A673 (cell line): ENCODE measurements at places on chromosomes 12 and 14. TPM values are rescaled to one million over a fixed set of nuclear protein-coding genes. Genes with fewer than 3 reads are reported as not detected.

DNA sequence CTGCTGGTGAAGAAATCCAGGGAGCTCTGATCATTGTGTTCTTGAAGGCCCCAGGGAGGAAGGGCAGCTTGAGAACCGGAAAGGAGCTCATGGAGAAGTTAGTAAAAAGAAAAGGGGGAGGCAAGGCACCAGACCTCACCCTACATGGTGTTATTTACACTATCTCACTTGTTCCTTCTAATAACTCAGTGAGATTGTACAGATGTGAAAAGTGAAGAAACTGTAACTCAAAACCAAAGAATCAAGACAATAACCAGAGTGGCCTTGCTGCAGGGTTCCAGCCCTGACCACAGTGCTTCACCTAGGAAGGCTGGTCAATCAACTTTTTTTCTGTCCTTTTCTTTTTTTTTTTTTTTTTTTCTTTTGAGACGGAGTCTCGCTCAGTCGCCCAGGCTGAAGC is 353.6 kb downstream of the TMTC2 start:
- peak; percentile 31 for DNase-seq

DNA sequence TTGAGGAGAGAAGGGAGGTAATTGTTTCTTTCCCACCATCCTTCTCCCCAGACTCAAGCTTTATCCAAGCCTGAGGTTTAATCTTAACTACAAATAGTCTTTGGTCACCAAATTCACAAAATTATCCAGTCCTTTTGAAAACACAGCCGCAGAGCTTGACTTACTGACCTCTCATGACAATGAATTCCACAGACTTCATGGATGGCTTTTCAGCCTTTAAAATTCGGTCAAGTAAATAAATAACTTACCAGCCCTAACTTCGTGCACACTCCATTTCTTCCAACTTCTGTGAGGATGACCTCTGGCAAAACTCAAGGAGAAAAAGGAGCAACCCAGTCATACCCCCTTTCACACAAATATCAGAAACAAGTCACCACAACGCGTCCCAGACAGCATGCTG is 137.0 kb upstream of the CDKN3 start:
- no peak for DNase-seq

The ZNF26 gene
- 16.0 and 17.1 TPM in 2 replicates for total RNA-seq

GRCh38 chr14:83697099-83697498 is 1832.8 kb upstream of the FLRT2 start:
- DNase-seq, result no peak

The DIO2 gene
- 0.09 TPM in 1 of 2 replicates, not detected in the other for total RNA-seq

- no peak for DNase-seq
Measured at GRCh38 chr14:90999299-90999698, 61.1 kb downstream of the RPS6KA5 start.

DNA sequence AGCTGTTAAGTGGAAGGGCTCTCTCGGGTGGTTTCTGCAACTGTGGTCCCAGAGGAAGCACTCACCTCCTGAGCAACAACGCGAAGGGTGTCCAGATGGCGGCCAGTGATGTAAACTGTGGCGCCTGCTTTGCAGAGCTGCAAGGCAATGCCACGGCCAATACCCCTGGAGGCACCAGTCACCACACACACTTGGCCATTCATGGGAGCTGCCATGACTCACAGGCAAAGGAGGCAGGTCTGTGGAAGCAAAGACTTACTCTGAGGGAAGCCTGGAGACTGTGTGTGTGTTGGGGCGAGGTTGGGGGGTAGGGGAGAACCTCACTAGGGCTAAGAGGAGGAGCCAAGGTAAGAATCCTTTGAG is 707 bp downstream of the DHRS1 start:
- peak; percentile 20 for DNase-seq

GRCh38 chr12:52896190-52897100 is 8.4 kb downstream of the KRT8 start:
- DNase-seq, result no peak

GRCh38 chr14:92426237-92426636 is 87.3 kb upstream of the RIN3 start:
- no peak for DNase-seq

- peak; percentile 76 for DNase-seq
Measured at GRCh38 chr14:73472185-73473114, 14.1 kb upstream of the NUMB start.

- peak; percentile 47 for DNase-seq
Measured at GRCh38 chr12:111105294-111105693, 184.9 kb upstream of the MYL2 start.

GRCh38 chr12:80019691-80020090 is 79.6 kb upstream of the OTOGL start:
- no peak for DNase-seq

DNA sequence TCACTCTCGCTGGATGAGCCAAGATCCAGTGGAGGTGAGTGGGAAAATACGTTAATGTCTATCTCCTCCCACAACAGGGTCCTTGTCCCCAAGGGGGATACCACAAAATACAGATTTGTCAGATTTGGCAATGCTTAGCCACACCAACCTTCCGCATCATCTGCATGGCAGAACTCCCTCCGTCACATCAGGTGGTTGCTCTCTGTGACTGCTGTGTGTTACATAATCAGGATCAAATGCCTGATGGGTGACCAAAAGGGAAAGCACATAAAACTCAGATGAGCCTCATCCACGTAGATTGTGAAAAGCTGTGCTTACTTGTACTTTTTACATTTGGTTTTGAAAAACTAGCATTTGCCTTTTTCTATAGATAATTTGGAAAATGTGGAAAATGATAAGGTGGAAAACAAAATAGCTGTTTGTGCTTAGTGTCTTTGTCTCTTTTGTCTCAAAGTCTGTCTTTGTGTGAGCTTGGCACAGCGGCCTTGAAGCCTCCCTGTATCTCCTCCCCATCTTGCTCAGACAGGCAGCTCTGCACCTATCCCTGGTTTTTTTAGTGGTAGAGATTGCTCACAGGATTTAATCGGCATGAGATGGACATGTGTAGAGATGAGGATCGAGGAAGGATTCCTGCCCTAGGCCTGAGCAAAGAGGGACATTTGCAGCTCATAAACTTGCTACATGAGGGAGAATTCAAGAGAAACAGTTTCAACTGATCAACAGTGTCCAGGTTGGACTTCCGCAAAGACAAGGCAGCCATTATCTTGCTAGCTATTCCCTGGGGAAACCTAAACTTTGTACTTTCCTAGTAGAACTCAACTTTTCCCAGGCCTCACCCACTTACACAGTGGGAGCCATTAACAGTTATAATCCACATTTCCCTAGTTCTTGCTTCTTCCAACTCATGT is 3.6 kb upstream of the FGF6 start:
- no peak for DNase-seq

The FAM186B gene
- 0.19 and 0.20 TPM in 2 replicates for total RNA-seq

GRCh38 chr14:31894351-31894750 is 182.8 kb upstream of the ARHGAP5 start:
- no peak for DNase-seq

DNA sequence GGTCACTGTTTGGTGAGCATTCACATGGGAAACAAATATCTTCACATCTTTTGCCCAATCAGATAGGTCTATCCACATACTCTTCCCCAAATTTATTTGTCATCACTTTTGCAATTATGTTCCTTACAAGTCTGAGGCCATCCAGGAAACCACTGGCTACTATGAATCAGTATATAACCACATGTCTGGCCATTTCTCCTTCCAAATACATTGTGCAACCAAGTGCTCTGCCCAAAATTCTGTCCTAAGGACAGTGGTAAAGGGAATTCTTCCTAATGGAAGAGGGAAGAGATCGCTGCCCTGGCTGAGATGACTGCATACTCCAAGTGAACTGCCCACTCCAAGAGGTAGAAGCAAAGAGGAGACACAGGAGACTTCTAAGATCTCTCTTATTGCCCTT is 148.9 kb upstream of the MAX start:
- no peak for DNase-seq

DNA sequence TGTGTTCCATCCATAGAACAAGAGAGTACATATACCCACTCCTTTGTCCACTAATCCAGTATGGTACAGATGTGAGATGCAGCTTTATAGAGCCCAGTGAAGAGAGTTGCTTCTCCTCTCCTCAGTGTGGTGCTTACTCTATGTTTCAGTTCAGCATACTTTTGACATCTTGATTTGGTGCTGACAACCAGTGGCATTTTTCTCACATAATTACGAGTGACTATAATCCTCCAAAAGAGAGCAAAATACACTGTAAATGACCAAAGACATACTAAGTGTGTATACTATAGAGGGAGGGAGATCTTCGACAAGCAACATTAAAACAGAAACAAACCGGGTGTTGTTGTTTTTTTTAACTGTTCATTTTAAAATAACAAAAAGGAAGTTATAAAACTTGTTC is 191.5 kb downstream of the KLHL28 start:
- no peak for DNase-seq
